Right ventricle myocardium superior (tissue), 1 donor: ENCODE measurements at places on chromosomes 2 and 18.

DNA sequence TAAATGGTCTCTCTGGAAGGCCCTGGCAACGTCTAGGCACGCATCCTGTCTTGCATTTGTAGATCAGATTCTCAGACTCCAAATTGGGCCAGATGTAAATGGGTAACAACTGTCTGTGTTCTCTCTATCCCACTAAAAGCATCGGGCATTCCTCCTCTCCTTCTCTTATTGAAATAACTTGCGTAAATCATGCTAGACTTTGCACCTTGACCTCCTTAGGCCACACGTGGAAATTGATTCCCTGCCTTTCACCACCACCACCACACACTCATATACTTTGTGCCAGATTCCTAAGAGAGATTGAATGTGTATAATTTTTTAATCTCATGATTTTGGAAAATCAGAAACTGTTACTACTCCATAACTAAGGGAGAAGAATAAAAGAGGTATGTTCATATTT is 21.3 kb downstream of the MAPRE3 start:
- DNase-seq: no peak

DNA sequence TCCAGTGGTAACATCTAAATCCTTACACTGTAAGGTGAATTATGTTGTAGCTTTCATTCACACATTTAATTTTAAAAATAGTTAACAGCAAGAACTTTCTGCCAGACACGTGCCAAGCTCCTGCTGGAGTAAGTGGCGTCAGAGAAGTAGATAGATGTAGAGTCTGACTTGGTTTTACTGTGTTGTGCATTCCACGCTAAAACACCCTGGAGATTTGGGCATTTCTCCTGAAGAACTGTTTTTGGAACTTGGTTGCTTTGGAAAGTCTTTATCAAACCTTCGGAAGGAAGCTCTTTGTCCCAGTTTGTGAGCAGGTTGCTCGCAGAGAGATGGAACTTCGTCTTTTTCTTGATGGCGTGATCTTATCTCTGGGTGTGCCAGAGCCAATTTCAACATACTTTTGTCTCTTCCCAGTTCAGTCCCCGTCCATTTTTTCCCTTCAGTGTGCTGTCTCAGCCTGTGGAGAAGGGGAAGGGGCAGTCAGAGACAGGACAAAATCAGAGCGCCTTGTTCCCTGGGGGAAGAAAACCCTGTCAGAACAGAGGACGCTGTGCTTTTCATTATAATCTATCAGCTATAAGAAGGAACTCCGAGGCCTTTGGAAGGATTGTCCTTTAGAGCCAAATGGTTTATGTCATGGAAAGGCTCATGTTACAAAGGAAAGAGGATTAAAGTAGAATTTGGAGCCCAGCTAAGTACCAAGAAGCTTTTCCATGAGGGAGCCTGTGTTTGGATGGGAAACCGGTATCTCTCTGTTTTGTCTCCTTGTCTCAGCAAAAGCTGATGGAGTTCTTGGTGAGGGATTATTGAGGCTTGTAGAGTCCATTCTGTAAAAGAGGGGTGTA is 18.9 kb downstream of the GRHL1 start:
- no peak for DNase-seq

DNA sequence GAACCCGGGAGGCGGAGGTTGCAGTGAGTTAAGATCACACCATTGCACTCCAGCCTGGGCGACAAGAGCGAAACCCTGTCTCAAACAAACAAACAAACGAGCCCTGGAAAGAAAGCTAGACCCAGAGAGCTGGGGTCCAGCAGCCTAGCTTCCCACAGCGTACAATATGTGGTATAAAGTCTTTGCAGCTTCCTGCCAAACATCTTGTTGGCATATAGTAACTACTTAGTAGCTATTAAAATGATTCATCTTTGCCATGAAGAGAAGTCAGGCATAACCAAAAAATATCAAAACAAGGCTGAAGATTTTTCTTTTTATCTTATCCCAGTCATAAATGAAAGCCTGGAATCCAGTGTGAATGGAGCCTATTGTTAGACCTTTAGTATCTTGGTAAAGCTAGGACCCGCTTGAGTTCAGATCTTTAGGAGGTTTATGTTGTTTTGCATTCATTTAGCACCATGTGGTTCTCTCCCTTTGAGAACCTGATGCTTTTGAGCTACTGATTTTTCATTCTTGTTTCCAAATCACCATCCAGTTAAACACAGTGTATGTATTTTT is 139.7 kb upstream of the NOSTRIN start:
- no peak for DNase-seq

- no peak for DNase-seq
These were observed 62.9 kb upstream of the CTIF start for GRCh38 chr18:48475635-48476549.

DNA sequence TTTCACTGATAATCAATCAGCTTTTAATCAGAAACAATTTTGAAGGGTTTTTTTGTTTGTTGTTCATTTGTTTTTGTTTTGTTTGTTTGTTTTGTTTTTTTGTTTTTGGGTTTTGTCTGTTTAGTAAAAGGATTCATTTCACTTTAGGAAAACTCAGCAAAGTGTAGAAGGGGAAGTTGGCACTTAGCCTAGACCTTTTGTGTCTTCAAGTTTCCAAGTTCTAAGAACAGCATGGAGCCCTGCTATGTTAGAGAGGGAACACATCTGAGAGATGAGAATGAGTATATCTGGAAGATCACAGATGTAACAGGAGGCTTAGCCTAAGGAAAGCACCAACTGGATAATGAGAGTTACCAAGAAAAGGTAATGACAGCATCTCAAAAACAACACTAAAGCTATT is 501.5 kb downstream of the ERBB4 start:
- no peak for DNase-seq

GRCh38 chr2:47598476-47598875 is 184.5 kb upstream of the MSH6 start:
- no peak for DNase-seq

DNA sequence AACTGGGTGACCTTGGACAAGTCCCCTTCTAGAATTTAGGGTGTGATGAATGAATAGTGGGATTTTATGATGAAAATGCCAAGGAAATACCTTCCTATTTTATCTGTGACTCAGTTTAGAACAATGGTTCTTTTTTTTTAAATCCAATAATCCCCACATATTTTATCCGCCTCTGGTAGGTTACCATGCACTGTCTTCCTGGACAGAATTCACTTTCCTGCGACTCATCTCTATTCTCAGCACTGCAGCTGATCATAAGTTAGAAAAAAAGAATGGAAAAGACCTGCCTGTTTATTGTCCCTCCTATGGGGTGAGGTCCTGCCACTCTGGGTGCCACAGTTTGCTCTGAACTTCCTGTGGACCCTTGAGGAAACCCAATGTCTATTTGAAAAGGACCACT is 73.1 kb downstream of the IRS1 start:
- no peak for DNase-seq

DNA sequence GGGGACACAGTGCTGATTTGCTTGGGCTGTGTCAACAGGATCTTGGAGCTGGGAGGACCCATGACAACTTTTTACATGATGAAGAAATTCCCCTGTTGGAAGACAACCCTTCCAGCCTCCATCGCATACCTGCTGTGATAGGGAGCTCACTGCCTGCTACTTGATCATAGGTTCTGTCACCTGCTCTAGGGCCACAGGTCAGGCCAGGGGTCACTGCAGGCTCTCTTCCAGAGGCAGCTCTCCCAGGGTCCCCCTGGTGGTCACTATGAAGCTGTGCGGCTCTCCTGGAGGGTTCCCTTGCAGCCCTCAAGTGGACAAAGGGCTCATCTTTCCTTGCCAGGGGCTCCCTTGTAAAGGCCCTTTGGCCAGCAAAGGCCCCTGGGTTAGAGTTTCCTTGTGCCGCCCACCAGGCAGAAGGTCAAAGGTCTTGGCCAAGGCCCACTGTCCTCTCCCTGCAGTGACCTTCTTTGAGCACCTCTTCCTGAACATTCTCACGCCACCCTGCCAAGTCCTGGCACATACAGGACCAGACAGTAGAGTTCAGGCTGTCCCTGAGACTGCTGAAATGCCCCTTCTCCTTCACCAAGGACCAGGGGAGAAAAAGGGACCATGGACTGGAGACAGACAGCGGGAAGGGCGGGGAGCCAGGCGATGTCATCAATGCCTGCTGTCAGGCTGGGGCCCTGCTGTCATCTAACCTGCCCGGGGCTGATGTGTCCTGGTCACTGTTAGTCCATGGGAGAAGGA is 345.1 kb downstream of the DYSF start:
- DNase-seq: peak; percentile 59

DNA sequence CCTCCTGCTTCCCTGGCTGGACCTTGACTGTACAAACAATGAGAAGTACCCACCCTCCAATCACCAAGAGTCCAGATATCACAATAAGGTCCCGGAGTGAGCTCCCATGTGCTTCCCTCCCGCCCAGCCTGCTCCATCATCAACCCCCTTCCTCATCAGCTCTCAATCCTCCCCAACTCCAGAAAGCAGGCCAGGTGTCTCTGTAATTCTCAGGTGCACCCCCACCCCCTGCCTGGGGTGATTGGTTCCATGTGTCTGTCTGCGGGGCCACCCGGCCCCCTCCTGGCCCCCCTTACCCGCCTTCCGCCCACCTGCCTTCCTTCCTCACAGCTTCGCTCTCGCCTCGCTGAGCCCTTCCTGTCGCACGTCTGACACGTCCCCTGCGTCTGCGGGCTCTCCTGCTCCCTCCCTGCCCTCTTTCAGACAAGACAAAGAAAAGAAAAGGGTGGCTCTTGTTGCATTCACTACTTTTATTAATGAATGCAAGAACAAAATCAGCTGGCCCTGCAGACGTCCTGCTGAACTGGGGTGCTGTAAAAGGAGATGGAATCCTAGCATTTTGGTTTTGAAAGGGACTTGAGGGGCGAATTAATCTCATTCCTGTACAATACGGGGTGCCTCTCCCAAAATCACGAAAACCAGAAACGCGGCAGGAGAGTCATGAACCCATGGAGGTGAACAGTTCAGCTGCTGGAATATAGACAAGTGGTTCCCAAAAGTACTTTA is 26.5 kb upstream of the IGFBP2 start:
- no peak for DNase-seq

GRCh38 chr2:65227020-65227455 is 593 bp upstream of the ACTR2 start:
- no peak for DNase-seq

DNA sequence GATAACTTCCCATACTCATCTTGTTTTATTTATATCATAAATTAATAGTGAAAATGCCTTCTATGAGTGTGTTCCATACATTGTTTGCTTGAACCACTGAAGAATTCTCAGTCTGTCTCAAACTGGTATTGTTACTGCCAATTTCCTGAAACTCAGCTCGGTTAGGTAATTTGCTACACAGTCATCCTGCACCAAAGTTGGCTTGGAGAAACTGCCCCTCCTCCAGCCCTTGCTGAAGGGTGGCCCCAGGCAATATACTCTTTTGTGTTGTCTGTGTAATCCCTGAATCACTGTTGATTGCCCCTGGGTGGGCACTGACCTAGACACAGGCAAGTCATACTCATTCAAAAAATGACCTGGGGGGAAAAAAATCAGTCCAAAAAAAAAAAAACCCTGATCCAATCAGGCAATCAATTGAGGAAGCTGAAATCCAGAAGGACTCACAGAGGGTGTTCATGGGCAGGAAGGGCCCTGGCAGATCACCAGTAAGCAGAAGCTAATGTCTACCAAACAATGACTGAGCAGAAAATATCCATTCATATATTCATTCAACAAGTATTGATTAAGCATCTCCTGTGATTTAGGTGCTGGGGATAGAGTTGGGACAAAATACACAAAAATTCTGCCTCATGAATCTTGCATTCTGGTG is 3.8 kb upstream of the SESTD1 start:
- peak; percentile 44 for DNase-seq

- DNase-seq: no peak
These were observed 94.9 kb upstream of the PAPOLG start for GRCh38 chr2:60661073-60661738.

GRCh38 chr2:39069890-39070465 is 50.9 kb downstream of the SOS1 start:
- DNase-seq: no peak

GRCh38 chr2:64649626-64650025 is 4.1 kb downstream of the SERTAD2 start:
- DNase-seq: no peak

DNA sequence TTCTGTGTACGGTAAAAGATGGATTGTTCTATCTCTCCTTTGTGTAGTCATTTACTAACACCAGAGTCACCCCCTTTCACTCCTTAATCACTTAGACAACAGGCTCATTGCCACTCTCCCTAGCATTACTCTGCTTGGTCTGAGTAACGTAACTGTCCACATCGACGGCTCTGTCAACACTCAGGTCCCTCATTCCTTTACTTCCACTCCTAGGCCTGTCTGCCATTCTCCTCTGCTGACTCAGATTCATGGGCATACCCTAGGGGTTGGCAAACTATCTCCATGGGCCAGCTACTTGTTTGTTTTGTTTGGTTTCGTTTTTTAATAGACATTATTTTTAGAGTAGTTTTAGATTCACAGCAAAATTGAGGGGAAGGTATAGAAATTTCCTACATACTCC is 243.9 kb downstream of the NR4A2 start:
- no peak for DNase-seq

- no peak for DNase-seq
These were observed 15.4 kb upstream of the SLC9A2 start for GRCh38 chr2:102603904-102604303.

GRCh38 chr18:54905629-54906028 is 53.6 kb downstream of the CCDC68 start:
- DNase-seq: no peak

- DNase-seq: peak; percentile 67
These were observed 118.2 kb upstream of the SEC11C start for GRCh38 chr18:59021500-59021899.

DNA sequence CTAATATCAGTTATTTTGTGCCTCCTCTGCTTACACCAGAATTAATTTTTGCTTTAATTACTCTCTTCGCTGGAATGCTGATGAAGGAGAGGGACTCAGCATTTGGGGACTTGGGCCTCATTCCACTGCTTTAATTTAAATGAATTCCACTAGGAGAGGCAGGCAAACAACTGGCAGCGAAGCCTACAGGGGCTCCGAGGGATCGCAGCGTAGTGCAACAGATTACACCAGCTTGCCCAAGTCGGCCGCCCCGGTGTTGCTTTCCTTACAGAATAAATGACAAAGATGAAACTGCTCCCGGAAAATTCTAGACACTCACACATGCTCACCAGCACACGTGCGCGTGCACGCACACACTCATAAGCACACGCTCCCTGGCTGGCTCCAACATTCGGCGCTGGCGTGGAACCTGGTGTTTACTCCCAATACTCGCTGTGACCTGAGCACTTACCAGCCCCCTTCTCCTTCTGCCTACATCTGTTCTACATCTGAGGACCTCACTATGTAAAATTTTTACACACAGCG is 175.4 kb downstream of the ZNF521 start:
- DNase-seq: no peak

DNA sequence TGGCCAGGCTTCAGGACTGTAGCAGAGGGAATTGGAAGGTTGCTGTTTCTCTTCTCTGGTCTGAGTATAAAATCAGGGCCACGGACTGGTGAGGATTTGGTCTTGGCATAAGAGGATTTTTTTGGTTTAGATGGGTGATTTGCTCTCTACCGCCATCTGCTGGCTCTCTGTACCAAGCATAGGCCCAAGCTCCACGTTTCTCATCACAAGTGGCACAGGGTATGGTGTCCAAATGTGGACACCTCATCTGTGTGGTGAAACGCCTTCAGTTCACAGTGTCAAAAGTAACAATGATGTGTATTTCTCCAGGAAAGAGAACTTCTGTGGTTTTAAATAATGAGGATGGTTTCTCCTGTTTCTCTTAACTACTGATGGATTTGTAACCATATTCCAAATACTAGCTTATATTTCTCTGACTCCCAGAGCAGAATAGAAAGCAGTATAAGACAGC is 115.1 kb downstream of the EML6 start:
- peak; percentile 51 for DNase-seq
